Natural killer cell (primary cell): ENCODE measurements at places on chromosomes 11 and 22. TPM values are rescaled to one million over a fixed set of nuclear protein-coding genes. Genes with fewer than 3 reads are reported as not detected.

TPBGL gene
- 0.75 TPM for total RNA-seq

SLCO2B1 gene
- not detected for total RNA-seq

DNA sequence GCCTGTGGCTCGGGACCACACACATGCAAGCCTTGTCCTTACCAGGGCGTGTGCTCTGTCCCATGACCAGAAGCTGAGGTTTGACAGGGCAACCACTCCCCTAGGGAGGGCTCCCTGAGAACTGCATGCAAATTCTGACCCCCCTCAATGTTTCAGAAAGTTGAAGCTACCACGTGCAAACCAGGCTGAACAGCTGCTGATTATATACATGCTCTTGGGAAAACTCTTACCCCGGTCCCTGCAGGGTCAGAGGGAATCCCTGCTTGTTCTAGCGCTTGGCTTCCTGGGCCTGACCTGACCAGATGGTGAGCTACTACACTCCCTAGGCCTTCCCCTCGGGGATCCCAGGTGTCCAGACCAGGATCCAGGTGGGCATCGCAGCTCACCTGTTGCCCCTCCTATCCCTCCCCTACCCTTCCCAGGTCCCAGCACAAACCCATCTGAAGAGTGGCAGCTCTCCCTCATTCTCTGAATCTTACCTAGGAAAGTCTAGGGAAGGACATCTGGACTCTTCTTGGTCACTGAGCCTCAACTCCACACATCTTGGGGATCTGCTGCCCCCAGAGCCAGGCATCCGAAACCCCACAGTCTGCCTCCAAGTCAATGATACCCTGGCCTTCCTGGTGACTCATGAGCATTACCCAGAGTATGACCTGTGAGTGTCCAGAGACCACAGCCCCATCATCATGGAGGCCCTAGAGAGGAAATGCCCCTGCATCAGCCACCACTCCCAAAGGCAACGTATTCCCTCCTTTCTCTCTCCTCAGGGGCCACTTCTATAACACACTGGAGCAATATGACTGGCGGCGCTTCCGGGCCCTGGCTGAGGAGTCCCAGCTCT, 61.5 kb downstream of the BTG4 start:
- no peak for DNase-seq

GRCh38 chr11:11356842-11357241, 3.8 kb upstream of the CSNK2A3 start:
- no peak for DNase-seq

KCNJ1 gene
- not detected for total RNA-seq

- no peak for DNase-seq
Observed at GRCh38 chr11:115616971-115617370, 112.8 kb upstream of the CADM1 start.
